PC-3 (cell line): ENCODE measurements at places on chromosomes 5 and 9. TPM values are rescaled to one million over a fixed set of nuclear protein-coding genes. Genes with fewer than 3 reads are reported as not detected.

UBE2QL1 gene
- total RNA-seq = 7.4 and 8.8 TPM in 2 replicates

- 0 out of 2 replicates have a peak, but pooled peaks cover 4% of the 10 kb centered on the region for H3K27me3 ChIP-seq
- no peaks in the 10 kb centered on the region for H3K36me3 ChIP-seq
- no peak for DNase-seq
Measured at GRCh38 chr9:72089451-72090130, 29.2 kb upstream of the C9orf57 start.

CLIC3 gene
- 1.4 and 4.3 TPM in 2 replicates for total RNA-seq

GRCh38 chr9:114900942-114901802, 29.2 kb downstream of the TNFSF8 start:
- peak overlapping the region; percentile 31 for H3K27ac ChIP-seq
- no peak overlapping the region for H3K4me3 ChIP-seq
- peaks cover 17% of the 10 kb centered on the region for H3K4me1 ChIP-seq
- peak; percentile 19 for DNase-seq

RFX3 gene
- 2.3 and 4.5 TPM in 2 replicates for total RNA-seq

- no peaks in the 10 kb centered on the region for H3K27me3 ChIP-seq
- no peak overlapping the region for H3K4me3 ChIP-seq
- no peak overlapping the region for H3K27ac ChIP-seq
- peaks cover 47% of the 10 kb centered on the region for H3K4me1 ChIP-seq
- DNase-seq = no peak
- no peaks in the 10 kb centered on the region for H3K36me3 ChIP-seq
Measured at GRCh38 chr9:21609506-21609905, 127.4 kb upstream of the IFNE start.

TLX3 gene
- not detected in 2 replicates for total RNA-seq

DNA sequence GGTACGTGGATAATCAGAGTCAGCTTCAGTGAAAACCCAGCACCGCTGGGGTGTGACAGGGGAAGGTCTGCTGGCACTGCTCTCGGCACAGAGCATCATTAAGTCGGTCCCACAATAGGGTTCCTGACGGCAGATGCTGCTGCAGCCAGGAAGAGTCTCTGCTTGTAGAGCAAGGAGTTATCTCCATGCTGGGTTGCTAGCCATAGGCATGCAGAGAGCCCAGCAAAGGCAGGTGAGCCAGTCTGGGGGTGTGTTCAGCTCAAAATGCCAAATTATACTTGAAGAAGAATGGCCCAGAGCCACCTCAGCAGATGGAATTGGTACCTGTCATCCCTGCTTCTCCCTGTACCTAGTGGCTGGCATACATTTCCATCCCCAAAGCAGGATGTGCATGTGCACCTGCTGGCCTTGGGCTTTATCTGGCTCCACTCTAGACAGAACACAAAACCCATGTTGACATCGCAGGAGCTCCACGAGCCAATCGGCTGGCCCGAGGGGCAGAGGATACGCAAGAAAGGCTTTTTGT, 100.8 kb downstream of the WDR41 start:
- H3K36me3 ChIP-seq = no peaks in the 10 kb centered on the region
- DNase-seq = no peak
- no peaks in the 10 kb centered on the region for H3K27me3 ChIP-seq

- no peaks in the 10 kb centered on the region for H3K36me3 ChIP-seq
- no peaks in the 10 kb centered on the region for H3K27me3 ChIP-seq
- H3K4me3 ChIP-seq = no peak overlapping the region
- no peak for DNase-seq
- no peaks in the 10 kb centered on the region for H3K4me1 ChIP-seq
- no peak overlapping the region for H3K27ac ChIP-seq
Measured at GRCh38 chr9:96436063-96436455, 13.9 kb upstream of the HABP4 start.

DNA sequence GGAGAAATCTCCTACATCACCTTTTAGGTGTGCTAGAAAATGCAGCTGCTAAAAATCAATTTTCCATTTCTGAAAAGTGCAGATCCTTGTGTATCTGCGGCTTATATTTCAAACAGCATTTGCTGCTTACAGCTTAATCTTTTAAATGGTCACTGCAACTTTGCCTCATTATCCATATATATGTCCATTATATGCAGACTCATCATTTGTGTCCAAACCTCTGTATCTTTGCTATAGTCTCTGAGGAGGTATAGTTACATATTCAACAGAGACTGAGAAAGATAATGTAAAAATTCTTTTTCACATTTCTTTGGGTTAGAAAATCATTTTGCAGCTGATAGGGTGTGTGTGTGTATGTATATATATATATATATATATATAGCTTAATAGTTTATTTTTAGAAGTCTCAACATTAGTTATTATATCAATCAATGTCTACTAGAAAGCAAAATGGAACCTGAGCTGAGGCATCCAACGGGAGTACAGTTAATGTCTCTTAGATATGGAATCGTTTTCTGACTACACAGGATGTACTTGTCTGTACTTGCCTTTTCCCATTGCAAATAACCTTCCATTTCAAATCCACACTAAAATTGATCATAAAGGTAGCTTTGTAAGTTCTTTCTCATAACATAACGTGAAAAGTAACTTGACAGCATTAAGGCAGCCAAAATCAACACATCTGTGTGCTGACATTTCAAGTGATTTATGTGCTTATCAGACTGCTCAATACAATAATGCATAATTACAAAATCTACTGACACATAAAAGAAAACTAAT, 267.0 kb upstream of the HAPLN1 start:
- H3K36me3 ChIP-seq = no peaks in the 10 kb centered on the region; the same call in 1 of the 2 replicates
- H3K4me1 ChIP-seq = no peaks in the 10 kb centered on the region
- no peak for DNase-seq
- no peak overlapping the region for H3K4me3 ChIP-seq
- no peaks in the 10 kb centered on the region for H3K27me3 ChIP-seq
- no peak overlapping the region for H3K27ac ChIP-seq

DNA sequence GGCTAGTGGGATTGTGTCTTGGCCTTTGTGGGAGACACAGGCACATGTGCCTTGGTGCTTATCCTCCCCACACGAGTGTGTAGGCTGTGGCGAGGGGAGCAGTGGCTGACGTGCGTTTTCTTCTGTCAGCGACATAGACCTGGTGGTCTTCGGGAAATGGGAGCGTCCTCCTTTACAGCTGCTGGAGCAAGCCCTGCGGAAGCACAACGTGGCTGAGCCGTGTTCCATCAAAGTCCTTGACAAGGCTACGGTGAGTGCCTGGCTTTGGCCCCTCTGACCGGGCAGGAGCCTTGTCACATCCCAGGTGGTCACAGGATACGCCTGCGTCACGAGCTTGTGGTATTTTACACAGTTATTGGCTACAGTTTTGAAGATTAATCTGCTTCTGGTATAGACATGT, 26.4 kb downstream of the TENT4A start:
- no peak for DNase-seq
- no peaks in the 10 kb centered on the region for H3K4me1 ChIP-seq
- H3K27me3 ChIP-seq = no peaks in the 10 kb centered on the region
- H3K36me3 ChIP-seq = peaks cover 65% of the 10 kb centered on the region
- H3K4me3 ChIP-seq = no peak overlapping the region

GRCh38 chr9:131096269-131097125, at the start of gene AIF1L:
AIF1L (plus strand) TSS chr9:131096531; CDS start chr9:131096630, 99 bp downstream.
- peak within 1 kb of the TSS; percentile 73 for H3K4me3 ChIP-seq
- peak; percentile 62 for DNase-seq
- H3K27me3 ChIP-seq = no peaks in the 10 kb centered on the region
- no peaks in the 10 kb centered on the region for H3K36me3 ChIP-seq
- H3K4me1 ChIP-seq = 0 out of 2 replicates have a peak, but pooled peaks cover 6% of the 10 kb centered on the region

DNA sequence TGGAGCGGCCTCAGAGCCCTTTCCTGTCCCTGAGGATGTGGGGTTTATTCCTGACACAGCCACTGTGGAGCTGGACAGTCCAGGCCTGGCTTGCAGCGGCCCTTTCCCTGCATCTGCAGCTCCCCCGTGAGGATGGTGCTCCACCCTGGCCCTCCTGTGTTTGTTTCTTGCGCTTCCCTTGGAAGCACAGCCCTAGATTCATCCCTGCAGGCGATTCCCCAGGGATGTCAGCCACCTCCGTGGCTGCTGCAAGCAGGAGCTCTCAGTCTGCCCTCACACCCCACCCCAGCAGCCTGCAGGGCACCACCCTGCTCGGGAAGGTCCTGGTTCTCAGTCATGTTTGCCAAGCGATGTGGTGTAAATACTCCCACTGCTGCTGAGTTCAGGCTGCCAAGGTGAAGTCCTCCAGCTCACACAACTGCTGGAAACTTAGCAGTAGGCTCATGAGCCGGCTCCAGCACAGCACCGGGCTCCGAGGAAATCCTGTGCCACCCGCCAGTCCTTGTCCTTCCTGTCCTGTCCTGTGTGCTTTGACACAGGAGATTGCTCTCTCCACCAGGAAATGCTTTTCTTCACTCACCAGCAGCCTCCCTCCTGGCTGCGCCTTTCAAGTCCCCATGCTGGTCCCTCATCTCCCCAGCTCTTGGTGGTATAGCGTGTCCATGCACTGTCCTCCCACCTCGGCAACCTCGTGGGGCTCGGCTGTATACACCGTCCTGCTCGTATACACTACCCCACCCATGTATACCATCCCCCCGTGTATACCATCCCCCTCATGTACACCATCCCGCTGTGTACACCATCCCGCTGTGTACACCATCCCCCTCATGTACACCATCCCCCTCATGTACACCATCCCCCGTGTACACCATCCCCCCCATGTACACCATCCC, 16.2 kb downstream of the ROPN1L start:
- H3K4me3 ChIP-seq = no peak overlapping the region
- H3K27ac ChIP-seq = no peak overlapping the region
- H3K4me1 ChIP-seq = peaks cover 55% of the 10 kb centered on the region
- H3K36me3 ChIP-seq = no peaks in the 10 kb centered on the region
- no peaks in the 10 kb centered on the region for H3K27me3 ChIP-seq
- peak; percentile 64 for DNase-seq

- no peaks in the 10 kb centered on the region for H3K36me3 ChIP-seq
- no peak for DNase-seq
- H3K27me3 ChIP-seq = no peaks in the 10 kb centered on the region
- no peak overlapping the region for H3K27ac ChIP-seq
- H3K4me1 ChIP-seq = no peaks in the 10 kb centered on the region
- no peak overlapping the region for H3K4me3 ChIP-seq
Measured at GRCh38 chr9:15909297-15909696, 356.5 kb downstream of the CCDC171 start.

GRCh38 chr5:45639040-45639439, 57.1 kb downstream of the HCN1 start:
- peak; percentile 36 for DNase-seq
- no peak overlapping the region for H3K27ac ChIP-seq
- no peak overlapping the region for H3K4me3 ChIP-seq
- H3K27me3 ChIP-seq = no peaks in the 10 kb centered on the region

DNA sequence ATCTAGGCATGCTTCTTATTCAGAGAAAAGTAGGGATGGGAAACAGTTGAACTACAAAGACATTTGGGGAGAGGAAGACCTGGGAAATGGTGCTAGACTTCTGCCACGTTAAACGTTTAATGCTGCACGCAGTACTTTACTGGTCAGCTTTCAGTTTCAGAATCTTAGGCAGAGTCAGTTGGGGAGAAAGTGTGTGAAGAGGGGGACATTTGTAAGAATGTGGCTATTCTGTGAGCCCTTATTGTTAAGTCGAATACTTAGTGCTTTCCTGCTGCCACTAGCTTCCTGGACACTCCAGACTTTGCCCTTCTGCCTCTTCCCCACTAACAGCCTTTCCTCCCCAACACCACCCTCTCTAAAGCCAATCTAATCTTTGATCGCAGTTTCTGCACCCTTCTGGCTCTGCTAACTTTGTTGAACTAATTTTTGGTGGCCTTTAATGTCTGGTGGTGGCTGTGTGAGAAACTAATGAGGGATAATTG, 6.1 kb downstream of the CYSTM1 start:
- H3K4me3 ChIP-seq = no peak overlapping the region
- no peaks in the 10 kb centered on the region for H3K27me3 ChIP-seq
- no peak overlapping the region for H3K27ac ChIP-seq

DNA sequence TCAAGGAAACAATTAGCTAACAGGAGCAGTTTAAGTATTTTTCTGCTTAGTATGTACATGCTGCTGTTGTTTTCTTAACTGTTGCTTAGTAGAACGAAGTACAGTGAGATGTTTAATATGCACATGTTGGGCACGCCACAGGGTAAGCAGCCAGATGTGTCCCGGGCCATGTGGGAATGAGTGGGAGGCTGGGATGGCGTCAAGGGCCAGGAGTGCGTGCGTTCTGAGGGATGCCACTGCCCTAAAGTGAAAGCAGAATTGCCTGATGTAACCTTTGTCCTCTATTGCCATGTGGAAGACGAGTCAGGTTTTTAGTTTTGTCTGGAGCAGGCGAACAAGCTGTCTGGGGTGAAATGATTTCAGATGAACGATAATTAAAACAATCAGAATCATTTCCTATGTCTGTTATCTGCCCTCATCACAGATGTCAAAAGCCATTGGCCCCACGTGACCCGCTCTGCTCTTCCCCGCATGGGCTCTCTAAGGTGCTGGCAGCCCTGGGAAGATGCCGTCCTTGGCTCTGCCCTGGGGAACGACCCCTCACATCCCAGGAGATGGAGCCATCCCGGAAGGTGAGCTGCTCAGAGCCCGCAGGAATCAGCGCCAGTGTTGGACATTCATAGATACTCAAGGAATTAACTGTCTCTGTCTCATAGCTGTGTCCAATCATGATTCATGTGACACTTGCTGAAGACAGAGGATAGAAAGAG, 356.6 kb upstream of the IRX4 start:
- H3K4me3 ChIP-seq = no peak overlapping the region
- no peak overlapping the region for H3K27ac ChIP-seq
- no peaks in the 10 kb centered on the region for H3K36me3 ChIP-seq
- no peak for DNase-seq

NRG2 gene
- total RNA-seq = 1.8 and 3.2 TPM in 2 replicates

- H3K4me3 ChIP-seq = no peak overlapping the region
- H3K4me1 ChIP-seq = no peaks in the 10 kb centered on the region
- no peaks in the 10 kb centered on the region for H3K36me3 ChIP-seq
- no peak for DNase-seq
- H3K27ac ChIP-seq = no peak overlapping the region
- H3K27me3 ChIP-seq = no peaks in the 10 kb centered on the region
Measured at GRCh38 chr9:125774106-125774505, 26.9 kb downstream of the PBX3 start.

DNA sequence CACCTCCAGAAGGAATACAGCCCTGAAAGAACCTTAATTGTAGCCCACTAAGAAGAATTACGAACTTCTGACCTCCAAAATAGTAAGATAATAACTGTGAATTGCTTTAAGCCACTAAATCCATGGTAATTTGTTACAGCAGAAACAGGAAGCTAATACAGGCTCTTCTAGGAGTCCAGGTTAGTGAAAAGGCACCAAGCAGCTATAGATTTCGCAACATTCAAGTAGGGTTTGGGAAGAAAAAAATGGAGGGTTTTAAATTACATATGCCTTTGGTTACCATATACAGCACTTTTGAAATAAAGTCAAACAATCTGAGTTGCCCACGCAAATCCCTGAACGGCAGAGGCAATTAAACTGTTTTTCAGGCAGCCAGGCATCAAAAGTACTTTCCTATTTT, 1.7 kb upstream of the ACTL7A start:
- no peak overlapping the region for H3K27ac ChIP-seq
- no peaks in the 10 kb centered on the region for H3K27me3 ChIP-seq
- H3K4me1 ChIP-seq = no peaks in the 10 kb centered on the region
- H3K36me3 ChIP-seq = no peaks in the 10 kb centered on the region
- DNase-seq = no peak

- H3K36me3 ChIP-seq = no peaks in the 10 kb centered on the region
- no peak overlapping the region for H3K4me3 ChIP-seq
- no peak overlapping the region for H3K27ac ChIP-seq
- H3K27me3 ChIP-seq = no peaks in the 10 kb centered on the region
- no peaks in the 10 kb centered on the region for H3K4me1 ChIP-seq
- DNase-seq = peak; percentile 23
Measured at GRCh38 chr5:151708126-151708525, 21.4 kb upstream of the SPARC start.

CTSV gene
- 11.4 and 12.2 TPM in 2 replicates for total RNA-seq

- no peaks in the 10 kb centered on the region for H3K36me3 ChIP-seq
- no peaks in the 10 kb centered on the region for H3K4me1 ChIP-seq
- H3K27me3 ChIP-seq = no peaks in the 10 kb centered on the region
- DNase-seq = no peak
- H3K4me3 ChIP-seq = no peak overlapping the region
- no peak overlapping the region for H3K27ac ChIP-seq
Measured at GRCh38 chr9:99166149-99166548, 55.6 kb downstream of the ALG2 start.
